ENCODE measurements at places on chromosomes 3 and 15.
A peak's percentile ranks its signal among the peaks of the same experiment; 100 is the strongest.

DNA sequence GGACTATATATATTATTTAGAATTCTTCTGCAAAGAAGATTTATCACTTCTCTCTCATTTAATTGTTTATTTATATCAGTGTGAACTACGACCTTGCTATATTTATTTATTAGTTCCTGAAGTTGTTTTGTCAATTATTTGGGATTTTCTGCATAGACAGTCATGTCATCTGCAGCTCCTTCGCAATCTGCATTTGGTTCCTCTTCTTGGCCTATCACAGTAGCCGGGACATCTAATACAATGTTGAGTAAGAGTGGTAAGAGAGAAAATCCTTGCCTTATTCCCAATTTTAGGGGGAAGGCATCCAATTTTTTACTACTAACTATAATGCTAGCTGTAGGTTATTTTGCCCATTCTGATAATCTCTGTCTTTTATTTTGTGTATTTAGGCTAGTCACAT lies 39.4 kb downstream of the FOXL2 start:
- DNase-seq: no peak

DNA sequence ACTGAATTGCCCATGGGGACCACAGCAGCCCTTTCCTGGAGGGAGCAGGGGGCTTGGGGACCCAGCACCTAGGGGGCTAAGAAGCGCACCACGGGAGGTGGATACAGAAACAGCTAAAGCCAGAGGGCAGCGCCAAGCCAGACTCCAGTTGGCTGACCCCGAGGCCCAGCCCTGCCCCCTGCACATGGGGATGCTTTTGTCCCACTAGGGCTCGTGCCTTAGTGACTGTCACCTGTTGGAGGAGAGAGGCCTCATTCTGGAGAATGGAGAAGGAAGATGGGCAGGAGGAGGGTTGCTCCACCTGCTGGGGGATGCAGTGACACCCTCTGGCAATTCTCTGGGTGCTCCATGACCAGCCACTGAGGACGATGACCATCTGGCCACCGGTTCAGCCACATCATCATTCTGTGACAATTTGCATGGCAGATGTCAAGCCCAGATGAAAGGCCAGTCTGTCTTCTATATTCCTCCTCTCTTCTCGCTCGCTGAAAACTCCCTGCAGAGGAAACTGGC lies 167.8 kb upstream of the TLE3 start:
- peak; percentile 44 for DNase-seq

DNA sequence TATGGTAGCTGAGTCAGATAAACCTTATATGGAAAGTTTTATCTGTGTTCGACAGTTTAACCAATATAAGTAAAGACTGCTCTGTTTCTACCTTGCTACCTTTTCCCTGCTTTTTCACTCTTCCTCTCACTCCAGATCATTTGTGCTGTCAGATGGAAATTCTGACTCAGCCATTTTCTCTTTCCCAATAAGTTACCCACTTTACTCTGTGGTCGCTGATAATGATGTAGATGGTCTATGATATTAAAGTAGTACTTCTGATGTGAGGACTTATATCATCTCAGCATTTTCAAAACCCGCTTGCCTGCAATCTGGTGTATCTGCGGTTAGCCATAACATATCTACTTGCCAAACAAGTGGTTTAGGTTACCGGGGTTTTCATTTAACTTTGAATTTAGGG lies 15.0 kb upstream of the UTS2B start:
- peak; percentile 57 for DNase-seq

- no peak for DNase-seq
Observed at GRCh38 chr15:71294251-71294910, 179.1 kb downstream of the THSD4 start.

DNA sequence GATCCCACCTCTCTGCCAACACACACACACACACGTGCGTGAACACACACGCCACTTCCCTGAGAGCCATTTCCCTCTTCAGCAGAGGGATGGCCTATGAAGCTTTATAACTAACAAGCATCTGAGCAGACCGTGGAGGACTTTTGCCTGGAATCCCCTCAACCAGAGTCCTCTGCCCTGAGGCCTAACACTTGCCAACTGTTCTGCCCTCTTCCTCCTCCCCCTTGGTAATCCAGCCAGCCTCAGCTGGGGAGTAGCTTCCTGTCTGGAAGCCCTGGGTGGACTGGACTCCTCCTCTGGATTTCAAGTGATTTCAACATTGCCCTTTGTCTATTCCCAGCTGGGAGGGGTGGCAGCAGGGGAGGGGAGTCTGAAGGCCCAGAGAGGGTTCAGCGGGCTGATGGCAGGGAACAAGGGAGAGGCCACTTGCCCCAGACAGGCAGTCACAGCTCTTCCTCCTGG lies 68.4 kb upstream of the HACD2 start:
- no peak for DNase-seq

- no peak for DNase-seq
Observed at GRCh38 chr15:24878153-24878552, 76.6 kb upstream of the SNRPN start.

- no peak for DNase-seq
Observed at GRCh38 chr3:130973406-130973805, 53.2 kb downstream of the ASTE1 start.

DNA sequence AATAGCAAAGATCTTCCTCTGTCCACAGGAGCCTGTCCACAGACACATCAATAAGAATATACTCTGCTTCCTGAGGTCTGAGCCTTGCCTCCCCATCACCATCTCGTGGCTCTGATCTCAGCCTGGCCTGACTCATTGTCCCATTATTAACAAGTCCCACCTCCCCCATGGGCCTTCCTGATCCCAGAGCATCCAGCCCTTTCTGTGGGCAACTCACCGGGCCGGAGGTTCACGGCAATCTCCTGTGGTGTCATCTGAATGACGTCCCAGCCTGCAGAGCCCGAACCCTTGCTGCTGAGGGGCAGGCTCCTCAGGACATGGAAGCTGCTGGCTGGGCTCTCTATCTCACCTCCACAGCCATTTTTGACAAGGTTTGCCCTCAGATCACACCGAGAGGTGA lies 28.1 kb downstream of the ITGB5 start:
- no peak for DNase-seq

DNA sequence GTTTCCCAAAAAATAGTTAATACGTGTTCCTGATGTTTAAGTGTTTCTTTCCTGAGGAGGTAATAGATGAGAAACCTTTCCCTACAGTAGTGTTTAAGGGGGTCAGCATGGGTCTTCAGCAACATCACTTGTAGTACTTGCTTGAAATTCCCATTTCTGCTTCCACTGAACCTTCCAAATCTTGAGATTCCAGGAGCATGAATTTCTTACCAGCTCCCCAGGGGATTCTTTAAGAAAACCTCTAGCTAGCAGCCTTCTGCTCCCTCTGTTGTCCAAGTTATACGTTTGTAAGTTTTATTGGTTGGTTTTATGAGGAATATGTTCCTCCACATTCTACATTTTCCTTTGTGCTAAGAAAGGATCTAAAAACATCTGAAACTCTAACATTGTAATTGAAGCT lies 38.2 kb upstream of the ACP3 start:
- no peak for DNase-seq

DNA sequence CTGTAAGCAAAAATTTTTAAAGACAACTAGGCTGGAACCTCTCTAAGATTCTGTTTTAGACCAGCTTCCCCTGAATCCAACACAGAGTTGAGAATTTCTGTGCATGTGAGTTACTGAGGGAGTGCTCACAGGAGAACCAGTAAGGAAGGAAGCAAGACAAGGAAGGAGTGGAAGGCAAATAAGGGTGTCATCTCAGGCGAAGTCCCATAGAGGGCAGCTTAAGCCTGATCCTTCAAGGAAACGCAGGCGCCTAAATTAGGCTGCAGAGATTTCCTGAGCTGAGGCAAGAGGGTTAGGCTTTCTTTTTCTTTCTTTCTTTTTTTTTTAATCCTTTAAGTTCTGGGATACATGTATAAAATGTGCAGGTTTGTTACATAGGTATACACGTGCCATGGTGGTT lies 36.2 kb upstream of the COL6A6 start:
- DNase-seq: peak; percentile 26

- DNase-seq: peak; percentile 72
Observed at GRCh38 chr15:100114100-100114499, 227.7 kb downstream of the ADAMTS17 start.

DNA sequence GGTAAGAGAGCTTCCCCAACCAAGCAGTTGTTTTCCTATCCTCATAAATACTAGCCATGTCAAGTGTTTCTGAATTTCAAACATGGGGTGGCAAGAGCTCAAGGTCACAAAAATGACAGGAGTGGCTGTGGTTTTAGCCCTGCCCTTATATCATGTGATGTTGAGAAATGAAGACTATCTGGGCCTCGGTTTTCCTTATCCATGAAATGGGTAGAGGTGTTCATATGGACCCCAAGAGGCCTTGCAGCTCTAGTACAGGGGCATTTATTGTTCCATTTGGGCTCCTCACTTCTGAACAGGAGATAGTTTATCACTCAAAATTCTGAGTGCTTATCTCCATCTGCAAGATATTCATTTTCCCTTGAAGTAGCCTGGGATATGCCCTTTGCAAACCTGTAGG lies 35.8 kb downstream of the LMCD1 start:
- DNase-seq: no peak

DNA sequence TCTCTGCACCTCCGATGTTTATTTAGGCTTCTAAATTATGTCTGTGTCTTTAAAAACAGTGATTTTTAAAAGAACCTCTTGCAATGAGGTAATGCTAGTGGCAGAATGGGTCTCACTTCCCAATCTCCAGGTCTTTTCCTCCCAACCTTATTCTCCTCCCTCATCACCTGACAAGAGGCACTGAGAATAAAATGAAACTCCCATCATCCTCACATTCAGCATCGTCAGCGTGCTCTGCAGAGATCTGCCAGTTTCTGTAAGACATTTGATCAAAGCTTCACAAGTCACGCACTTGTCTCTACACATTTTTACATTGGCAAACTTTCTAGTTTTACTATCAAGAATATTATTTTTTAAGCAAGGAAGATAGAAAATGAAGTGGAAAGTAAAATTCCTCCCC lies 420.5 kb downstream of the GABRB3 start:
- DNase-seq: no peak

- peak; percentile 64 for DNase-seq
Observed at GRCh38 chr3:168213920-168214319, 118.2 kb upstream of the GOLIM4 start.

- DNase-seq: no peak
Observed at GRCh38 chr15:52284164-52284563, 11.4 kb downstream of the MYO5C start.

GRCh38 chr3:194054016-194054415 lies 81.9 kb upstream of the HES1 start:
- DNase-seq: no peak

- DNase-seq: peak; percentile 43
Observed at GRCh38 chr3:76585794-76586392, 454.0 kb upstream of the ROBO2 start.

- peak; percentile 84 for DNase-seq
Observed at GRCh38 chr15:89068325-89068784, 19.9 kb upstream of the ABHD2 start.

DNA sequence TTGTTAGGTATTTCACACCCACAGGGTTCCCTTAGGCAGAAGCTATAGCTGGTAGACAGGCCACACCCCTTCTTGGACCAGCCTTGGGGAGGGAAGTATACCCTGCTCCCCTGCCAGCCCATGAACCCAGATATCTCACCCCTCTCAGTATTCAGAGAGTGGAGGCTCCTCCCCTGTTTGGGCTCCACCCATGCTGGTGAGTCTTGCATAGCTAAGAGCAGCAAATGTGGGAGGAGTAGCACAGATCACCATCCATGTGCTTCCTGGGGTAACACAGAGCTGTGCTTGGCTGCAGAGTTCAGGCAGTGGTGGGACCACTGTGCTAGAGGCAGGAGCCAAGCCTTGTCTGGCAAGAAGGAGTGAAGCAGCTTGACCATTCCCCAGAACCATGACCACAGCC lies 427.2 kb downstream of the ZIC1 start:
- no peak for DNase-seq

DNA sequence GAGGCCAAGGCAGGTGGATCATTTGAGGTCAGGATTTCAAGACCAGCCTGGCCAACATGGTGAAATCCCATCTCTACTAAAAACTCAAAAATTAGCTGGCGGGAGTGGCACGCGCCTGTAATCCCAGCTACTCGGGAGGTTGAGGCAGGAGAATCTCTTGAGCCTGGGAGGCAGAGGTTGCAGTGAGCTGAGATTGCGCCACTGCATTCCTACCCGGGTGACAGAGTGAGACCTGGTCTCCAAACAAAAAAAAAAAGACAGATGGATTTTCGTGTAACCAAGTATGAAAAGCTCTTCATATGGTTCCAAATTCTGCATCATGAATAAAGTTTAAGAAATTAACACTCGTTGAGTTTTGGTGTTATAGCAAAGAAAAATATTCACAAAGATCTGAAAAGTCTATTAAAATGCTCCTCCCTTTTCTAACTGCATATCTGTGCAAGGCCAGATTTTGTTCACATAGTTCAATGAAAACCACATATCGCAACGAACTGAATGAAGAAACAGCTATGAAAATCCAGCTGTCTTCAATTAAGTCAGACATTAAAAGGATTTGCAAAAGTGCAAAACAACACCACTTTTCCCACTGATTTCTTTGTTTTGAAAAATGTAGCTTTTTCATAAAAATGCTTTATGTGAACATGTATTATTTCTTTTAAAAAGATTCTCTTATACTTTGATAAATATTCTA lies 23.8 kb upstream of the FBLN2 start:
- DNase-seq: no peak

GRCh38 chr15:85495096-85495495 lies 114.7 kb downstream of the AKAP13 start:
- DNase-seq: no peak

DNA sequence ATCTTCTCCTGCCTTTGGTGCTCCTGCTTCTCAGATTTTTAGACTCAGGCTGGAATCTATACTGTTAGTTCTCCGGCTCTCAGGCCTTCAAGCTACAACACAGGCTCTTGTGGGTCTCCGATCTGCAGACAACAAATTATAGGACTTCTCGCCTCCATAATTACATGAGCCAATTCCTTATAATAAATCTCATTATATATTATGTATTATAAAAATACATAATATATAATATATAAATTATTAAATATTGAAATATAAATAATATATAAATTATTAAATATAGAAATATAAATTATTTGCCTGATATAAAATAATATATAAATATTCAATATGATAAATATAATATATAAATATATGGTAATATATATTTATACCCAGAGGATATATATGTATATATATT lies 1214.0 kb downstream of the ROBO2 start:
- DNase-seq: no peak

GRCh38 chr3:160023476-160023875 lies 34.8 kb downstream of the IL12A start:
- no peak for DNase-seq
